ENCODE measurements at places on chromosomes 7 and 10.

GRCh38 chr10:110479710-110480109 is 18.0 kb upstream of the DUSP5 start:
- no peak for DNase-seq

DNA sequence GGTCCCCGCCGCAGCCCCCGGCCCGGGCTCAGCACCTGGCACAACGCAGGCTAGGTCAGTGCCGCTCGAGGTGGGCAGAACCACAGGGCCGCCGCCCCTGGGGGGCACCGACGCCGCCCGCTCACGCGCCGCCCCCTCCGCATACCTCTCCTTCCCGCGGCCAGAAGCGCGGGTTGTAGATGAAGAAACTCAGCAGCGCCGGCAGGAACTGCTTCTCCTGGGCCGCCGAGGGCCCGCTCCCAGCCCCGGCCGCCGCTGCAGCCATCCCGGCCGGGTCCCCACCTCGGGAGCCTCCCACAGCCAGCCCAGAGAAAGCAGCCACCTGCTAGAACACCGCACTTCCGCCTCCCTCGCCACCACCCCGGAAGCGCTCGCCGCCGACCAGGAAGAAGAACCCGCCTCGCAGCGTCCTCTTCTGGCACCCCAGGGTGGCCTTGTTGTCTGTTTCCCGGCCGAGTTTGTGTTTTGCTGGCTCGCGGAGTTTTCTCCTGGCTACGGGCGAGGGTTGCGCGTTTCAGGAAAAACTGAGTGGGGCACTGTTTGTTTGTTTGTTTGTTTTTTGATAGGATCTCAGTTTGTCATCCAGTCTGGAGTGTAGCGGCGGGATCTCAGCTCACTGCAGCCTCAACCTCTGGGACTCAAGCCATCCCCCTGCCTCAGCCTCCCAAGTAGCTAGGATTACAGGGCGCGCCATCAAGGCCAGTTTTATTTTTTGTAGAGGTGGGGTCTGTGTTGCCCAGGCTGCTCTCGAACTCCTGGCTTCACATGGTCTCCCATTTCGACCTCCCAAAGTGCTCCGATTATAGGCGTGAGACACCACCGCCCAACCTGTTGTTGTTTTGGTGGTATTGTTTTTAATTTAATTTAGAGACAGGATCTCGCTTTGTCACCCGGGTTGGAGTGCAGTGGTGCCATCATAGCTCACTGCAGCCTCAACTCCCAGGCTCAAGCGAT is 17.7 kb downstream of the OCM2 start:
- DNase-seq, result peak; percentile 57

GRCh38 chr7:40437936-40438634 is 303.3 kb downstream of the SUGCT start:
- DNase-seq, result no peak

GRCh38 chr10:126598009-126598408 is 72.5 kb downstream of the C10orf90 start:
- DNase-seq, result no peak

DNA sequence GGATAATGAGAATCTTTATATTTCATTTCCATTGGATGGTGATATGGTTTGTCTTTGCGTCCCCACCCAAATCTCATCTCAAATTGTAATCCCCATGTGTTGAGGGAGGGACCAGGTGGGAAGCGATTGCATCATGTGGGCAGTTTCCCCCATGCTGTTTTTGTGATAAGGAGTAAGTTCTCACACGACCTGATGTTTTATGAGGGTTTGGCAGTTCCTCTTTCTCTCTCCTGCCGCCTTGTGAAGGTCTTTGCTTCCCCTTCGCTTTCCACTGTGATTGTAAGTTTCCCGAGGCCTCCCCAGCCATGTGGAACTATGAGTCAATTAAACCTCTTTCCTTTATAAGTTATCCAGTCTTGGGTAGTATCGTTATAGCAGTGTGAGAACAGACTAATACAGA is 59.4 kb downstream of the MTPN start:
- DNase-seq, result no peak
